ENCODE measurements at places on chromosomes 2 and 18. TPM values are rescaled to one million over a fixed set of nuclear protein-coding genes. Genes with fewer than 3 reads are reported as not detected.

BMP10 gene
- total RNA-seq: not detected

- no peak for DNase-seq
These were observed 1.9 kb upstream of the IL1R2 start for GRCh38 chr2:101989740-101990460.

C2orf80 gene
- not detected for total RNA-seq

DNA sequence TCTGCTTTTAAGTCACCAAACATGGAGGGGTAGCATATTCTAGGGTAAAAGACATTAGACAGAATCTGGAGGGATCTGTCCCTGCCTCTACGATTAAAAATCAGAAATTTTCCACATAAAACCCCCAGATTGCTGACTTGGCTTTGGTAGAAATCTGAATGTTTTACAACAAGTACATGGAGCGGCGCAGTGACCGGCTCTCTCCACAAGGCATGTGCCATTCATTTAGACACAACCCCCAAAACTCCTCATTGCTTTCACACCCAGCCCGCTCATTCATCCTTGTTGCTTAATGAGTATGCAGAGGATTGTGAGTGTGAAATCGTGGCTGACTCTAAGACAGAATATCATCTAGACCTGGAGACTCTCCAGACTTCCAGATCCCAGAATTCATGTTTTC, 140.6 kb downstream of the CNTNAP5 start:
- DNase-seq: no peak

GRCh38 chr18:35197296-35197695, 43.5 kb upstream of the ZNF397 start:
- no peak for DNase-seq

DNA sequence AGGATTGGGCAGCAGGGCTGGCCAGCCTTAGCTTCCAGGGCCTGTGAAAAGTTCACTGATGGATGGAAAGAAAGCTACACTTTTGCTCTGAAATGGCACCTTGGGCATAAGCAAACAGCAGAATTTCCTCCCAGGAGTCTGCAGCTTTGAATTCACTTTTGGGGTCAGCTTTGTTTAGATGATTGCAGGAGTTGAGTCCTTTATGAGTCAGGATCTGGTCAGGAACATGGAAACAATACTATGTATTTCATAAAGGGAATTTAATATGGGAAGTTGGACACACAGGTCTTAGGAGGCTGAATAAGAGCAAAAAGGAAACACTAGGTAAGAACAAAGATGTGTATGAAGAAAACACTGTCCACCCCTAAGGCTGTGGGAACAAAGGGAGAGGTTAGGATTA, 345.3 kb downstream of the TSN start:
- peak; percentile 17 for DNase-seq

- no peak for DNase-seq
These were observed 272.2 kb downstream of the OSR1 start for GRCh38 chr2:19086231-19086651.

- DNase-seq: no peak
These were observed 1.7 kb downstream of the MBOAT2 start for GRCh38 chr2:9001778-9002177.

- no peak for DNase-seq
These were observed 437.3 kb downstream of the ZNF521 start for GRCh38 chr18:24914685-24915084.

- DNase-seq: no peak
These were observed 49.7 kb downstream of the PXDN start for GRCh38 chr2:1694371-1695271.

- DNase-seq: no peak
These were observed 1044.4 kb upstream of the CNTNAP5 start for GRCh38 chr2:122980671-122981070.

- no peak for DNase-seq
These were observed 20.9 kb upstream of the LMAN1 start for GRCh38 chr18:59379772-59380522.

DNA sequence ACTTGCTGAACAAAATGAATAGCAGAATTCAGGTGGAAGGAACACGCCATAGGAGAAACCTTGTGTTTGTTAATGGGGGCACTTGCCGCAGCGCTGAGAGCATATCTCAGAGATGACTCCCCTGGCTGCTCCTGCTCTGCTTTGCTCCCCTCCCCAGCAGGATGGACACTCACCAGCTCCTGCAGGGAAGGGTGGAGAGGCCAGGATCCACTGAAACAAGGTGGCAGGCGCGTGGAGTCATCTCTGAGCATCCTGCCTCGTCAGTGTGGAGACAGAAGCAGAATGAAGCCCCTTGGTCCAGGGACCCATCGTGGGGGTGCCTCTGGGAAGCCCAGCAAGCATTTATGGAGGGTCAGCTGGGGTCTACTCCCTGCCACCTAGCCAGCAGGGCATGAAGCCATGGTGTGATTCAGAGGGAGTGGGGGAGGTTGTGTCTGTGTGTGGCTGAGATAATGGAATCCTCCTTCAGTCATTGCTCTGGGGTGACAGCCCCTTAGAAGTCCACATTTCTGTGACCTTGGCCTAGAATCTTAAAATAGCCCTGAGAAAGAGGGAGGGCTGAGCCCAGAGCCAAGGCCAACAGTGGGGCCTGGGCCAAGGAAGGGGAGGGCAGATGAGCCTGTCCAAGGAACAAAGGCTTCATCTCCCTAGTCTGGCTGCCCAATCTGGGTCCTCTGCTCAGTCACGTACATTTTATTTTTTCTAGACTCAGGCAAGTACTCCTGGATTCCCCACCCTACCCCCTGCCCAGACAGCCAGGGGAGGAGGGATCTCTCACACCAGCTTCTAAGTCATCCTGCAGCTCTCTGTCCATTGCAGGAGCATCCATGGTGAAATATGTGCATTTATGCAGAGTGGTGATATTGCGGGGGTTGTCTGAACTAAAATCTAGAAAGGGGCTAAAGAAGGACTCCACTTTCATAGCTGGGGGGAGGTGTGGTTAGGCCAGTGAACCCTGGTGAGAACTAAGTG, 215.4 kb downstream of the ZBTB7C start:
- DNase-seq: no peak

- DNase-seq: no peak
These were observed 65.2 kb downstream of the PLEKHM3 start for GRCh38 chr2:207960090-207960489.

DNA sequence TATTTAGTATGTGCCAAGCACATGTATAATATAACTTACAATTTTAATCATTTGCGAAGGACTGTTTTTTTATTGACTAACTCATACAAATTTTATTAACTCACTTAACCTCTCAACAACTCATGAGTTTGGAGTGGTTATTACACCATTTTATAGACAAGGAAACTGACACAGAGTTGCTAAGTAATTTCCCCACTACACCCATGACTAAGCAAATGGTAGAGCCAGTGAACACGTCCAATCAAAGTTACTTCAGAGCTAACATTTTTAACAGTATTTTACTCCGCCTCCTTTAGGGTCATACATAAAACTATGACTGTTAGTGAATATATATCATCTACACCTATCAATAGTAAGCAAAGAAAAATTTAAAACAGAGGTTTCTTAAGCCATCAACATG, 556.7 kb upstream of the FSIP2 start:
- no peak for DNase-seq

GRCh38 chr2:120287183-120288015, 34.7 kb downstream of the RALB start:
- DNase-seq: peak; percentile 87

SH3RF3 gene
- 7.3 TPM for total RNA-seq

DPP4 gene
- total RNA-seq: 6.7 TPM

DNA sequence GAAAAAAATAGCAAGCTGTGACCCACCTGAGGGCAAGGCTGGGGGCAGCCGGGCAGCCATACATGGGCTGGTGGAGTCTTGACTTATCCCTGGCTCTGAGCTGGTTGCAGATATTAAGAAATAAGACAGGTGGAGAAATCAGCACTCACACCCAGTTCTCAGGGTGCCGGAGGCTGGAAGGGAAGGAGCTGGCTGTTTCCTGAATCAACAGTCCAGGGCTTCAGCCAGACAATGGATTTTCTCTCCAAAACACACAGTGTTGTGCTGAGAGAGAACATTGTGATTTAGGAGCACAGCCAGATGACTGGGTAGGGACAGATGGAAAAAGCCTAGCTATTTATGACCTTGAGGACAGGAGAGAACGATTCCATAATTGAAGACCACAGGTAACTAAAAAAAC, 208.8 kb downstream of the LDLRAD4 start:
- no peak for DNase-seq

STEAP3 gene
- total RNA-seq: 38.8 TPM

DNA sequence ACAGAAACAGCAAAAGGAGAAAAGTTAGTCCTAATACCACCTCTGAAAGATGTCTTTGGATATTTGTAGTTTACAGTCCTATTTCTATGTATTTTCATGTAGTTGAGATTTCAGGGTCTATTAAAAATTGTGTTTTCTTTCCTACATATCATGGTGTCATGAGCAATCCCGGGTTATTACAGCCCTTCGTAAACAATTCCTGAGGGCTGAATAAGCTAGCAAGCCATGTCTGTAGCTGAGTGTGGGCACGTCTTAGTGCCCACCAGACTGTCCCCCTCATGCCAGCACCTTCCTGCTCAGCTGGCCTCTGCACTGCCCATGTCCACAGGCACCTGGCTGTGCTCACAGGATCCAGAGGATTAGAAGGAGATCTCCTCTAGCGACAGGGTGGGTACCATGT, 60.6 kb downstream of the CTIF start:
- no peak for DNase-seq

GRCh38 chr2:219126555-219126954, 34.1 kb downstream of the NHEJ1 start:
- no peak for DNase-seq

DNA sequence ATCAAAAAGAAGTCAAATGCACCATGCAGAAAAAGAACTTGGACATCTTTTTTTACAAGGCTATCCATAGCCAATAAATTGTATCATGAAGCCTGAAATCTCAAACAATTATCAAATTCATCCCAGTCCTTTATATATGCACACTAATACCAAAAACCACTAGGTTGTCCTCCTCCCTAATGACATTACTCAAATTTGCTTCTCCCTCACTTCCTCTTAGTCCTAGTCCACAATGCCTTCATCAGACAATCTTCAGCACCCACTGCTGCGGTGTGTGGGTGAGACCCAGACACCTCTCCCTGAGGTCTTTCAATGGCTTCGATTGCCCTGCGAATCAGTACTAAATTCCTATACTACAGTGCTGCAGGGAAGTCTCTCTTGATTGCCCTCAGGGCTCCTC, 58.1 kb downstream of the CLASP1 start:
- no peak for DNase-seq

DNA sequence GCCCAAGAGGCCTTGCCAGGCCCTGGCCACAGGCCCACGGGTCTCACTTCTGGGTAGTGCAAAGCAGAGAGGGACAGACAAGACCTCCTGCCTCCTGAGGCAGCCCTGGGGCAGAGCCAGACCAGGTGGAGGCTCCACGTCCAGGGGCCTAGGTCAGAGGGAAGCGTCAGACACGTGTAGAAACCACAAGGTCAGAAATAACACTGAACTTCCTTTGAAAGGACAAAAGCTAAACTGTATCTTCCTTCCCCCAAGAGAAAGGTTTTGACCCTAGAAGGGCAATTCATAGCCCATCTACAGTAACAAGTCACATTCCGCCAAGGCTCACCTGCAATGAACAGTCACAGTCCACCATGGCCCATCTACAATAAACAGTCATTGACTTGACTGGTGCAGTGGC, 17.9 kb downstream of the SDC1 start:
- no peak for DNase-seq

DNA sequence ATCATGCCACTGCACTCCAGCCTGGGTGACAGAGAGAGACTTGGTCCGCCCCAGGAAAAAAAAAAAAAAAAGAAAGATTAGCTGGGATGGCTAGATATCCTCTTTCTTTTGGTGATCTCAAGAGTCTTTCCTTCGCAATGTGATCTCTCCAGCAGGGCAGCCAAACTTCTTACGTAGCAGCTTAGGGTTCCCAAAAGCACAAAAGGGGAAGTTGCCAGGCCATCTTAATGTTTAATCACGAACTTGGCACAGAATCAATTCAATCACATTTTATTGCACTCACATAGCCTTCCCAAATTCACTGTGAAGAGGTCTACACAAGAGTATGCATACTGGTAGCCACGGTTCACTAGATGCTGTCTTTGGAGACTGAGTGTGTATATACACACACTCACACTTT, 53.1 kb downstream of the VIL1 start:
- DNase-seq: no peak

DNA sequence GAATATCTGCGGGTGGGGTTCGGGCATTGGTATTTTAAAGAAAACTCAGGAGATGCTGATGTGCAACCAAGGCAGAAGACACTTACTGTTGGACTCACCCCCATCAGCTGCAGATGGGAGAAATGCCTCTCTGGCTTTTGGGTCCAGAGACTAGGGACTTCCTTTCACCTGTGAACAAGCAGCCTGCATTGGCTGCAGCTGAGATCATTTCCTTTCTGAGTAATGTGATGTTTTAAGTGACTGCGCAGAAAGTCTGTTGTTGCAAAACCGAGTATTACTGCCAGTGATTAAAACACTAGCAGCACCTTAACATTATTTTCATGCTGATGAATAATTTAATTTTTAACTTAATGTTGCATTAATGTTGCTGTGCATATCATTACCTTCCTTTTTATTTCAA, 143.0 kb downstream of the TSN start:
- DNase-seq: peak; percentile 14

GRCh38 chr18:72181241-72181764, 362.8 kb downstream of the CBLN2 start:
- DNase-seq: no peak

GRCh38 chr2:158339513-158339912, 117.0 kb downstream of the CCDC148 start:
- DNase-seq: no peak

DNA sequence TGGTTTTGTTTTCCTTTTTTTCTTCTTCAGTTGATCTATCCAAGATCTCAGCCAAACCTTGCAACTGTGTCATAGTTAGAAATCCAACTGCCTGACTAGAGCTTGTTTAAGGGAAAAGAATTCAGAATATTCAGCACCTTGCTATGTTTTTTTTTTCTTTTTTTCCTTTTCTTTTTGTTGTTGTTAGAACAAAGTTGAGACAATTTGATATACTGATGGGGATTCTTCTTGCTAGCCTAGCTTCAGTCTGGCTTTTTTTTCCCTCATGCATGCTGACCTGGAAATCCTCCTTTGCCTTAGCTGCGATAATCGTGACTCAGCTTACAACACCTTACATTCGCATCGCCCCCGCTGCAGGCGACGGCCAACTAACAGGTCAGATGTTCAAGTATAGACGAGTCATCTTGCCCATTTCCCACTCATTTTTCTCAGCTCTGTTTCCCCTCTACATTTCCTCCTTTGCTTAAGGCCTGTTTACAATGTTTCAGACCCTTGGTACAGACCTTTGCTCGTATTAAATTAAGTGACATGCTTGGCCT, 487.2 kb upstream of the RAB12 start:
- peak; percentile 91 for DNase-seq

- DNase-seq: peak; percentile 83
These were observed 149.7 kb downstream of the HNMT start for GRCh38 chr2:138113871-138114525.

C2orf66 gene
- total RNA-seq: 0.54 TPM

GRCh38 chr2:221443645-221444044, 128.5 kb downstream of the EPHA4 start:
- no peak for DNase-seq

CABYR gene
- 7.8 TPM for total RNA-seq

ADRA2B gene
- not detected for total RNA-seq

GRCh38 chr2:220550995-220551700, 923.7 kb downstream of the SLC4A3 start:
- no peak for DNase-seq
